ENCODE measurements at places on chromosomes 5 and 9.
A peak's percentile ranks its signal among the peaks of the same experiment; 100 is the strongest.

- no peak for DNase-seq
These were observed 290.4 kb downstream of the CSNK1G3 start for GRCh38 chr5:123802298-123802951.

- DNase-seq, result no peak
These were observed 51.1 kb downstream of the BARX1 start for GRCh38 chr9:93903886-93904648.

DNA sequence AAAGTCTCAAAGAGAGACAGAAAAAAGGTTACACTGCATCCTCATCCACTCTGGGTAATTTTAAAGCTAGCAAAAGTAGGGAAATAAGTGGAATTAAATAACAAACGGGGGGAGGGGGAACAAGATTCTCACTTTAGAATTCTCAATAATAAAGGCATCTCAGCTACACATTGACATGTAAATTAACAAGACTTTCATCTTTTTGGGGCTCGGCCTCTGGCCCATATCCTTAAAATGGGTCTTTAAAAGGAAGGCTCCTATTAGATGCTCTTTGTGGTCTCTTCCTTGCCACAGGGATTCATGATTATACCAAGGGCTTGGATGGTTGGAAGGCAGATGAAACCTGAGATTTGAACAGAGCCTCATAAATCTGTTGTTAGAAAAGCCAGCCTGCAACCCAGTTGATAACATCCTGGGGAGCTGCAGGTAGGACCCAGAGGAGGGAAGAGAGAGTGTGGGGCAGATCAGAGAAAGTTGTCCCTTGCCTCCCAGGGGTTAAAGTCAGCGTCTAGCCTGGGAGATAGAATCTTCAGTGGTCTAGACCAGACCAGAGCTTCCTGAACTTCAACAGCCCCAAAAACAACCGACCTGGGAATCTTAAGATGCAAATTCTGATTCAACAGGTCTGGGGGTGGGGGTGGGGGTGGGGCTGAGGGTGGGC, 135.9 kb downstream of the GCNT1 start:
- DNase-seq, result no peak

GRCh38 chr9:18610956-18611355, 137.0 kb downstream of the ADAMTSL1 start:
- peak; percentile 44 for DNase-seq

DNA sequence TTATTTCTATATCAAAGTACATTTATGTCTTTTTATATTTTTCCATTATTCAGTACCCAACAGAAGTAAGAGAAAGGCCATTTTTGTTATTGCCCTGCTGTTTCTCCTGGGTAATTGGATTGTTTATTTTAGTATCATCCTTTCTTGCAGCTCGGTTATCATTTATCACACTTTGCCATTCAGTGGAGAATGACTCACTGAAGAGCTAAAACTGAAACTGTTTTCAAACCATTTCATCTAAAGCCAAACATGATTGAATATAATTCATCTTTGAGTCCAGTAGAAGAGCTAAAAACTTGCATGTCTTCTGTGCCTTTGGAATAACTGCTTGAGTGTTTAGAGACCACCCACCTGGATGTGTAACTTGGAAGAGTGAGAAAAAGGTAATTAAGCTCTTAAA, 139.5 kb upstream of the PRDM9 start:
- peak; percentile 32 for DNase-seq

- DNase-seq, result no peak
These were observed 1.2 kb upstream of the C5orf63 start for GRCh38 chr5:127074466-127074865.

GRCh38 chr9:133406480-133407307, 11.1 kb downstream of the REXO4 start:
- peak; percentile 55 for DNase-seq

GRCh38 chr5:87243161-87243844, 24.4 kb upstream of the RASA1 start:
- no peak for DNase-seq

DNA sequence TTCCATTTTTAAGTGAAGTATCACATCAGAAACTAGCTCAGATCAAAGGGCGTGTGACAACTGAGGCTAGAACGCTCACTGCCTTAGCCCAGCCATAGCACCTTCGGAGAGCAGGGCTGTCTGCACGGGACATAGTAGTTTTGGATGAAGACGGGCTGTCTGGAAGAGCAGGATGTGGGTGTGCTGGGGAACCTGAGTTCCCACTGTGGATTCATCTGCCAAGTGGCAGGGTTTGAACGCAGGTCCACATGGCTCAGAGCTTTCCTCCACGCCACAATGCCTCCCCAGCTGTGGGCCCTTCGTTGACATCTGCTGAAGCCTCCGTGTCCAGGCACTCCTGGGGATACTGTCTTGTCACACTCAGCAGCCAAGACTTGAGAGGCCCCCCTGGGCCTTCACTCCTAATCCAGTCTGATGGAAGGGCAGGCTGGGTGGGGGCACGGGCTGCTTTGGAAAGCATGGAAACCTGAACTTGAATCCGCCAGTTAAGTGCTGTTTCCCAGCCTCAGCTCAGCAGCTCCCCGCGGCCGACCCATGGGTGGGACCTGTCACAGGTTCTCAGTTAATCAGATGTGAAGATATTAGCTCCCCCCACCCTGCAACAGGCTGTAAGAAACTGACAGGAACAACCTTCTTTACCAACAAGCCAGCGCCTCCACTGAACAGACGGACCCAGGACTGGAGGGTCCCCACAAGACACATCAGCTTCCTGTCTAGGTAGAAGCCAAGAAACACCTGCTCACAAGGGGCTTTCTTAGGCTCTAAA, 228.1 kb downstream of the FANCC start:
- DNase-seq, result no peak

DNA sequence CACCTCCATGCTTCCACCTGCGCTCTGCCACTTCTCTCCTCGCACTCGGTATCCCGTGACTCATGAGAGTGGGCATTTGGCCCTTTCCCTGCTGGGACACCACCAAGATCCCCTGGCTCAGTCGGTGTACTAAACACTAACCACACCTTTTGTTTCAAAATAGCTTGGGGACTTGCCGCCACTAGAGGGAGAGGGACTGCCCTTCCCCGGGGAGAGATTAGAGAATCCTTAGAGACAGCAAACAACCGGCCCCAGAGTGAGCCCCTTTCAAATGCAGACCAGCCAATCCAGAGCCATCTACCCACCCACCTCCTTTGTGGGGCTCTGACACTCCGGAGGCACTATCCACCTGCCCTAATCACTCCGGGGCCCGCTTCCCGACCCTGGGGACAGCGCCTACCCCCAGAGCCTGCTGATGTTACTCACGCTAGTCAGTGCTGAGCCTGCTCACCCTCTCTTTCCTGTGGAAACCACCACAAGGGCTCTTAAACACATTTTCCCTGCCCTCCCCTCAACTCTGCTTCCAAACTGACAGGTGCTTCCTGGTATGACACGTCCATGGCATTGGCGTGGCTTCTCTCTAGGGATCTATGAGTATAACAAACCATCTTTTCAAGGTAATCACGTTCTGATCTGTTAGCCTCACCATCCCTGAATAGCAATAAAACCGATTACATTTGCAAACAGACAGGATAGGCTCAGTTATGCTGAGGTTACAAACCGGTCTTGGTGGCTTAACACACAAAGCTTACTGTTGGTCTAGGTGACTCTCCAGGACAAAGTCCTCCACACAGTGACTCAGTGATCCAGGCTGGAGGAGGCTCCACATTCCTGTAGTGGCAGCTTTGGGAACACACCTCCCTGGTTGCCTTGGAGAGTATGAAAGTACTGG, 180.1 kb upstream of the MVB12B start:
- peak; percentile 72 for DNase-seq

GRCh38 chr5:56105511-56106291, 110.9 kb upstream of the IL6ST start:
- no peak for DNase-seq

DNA sequence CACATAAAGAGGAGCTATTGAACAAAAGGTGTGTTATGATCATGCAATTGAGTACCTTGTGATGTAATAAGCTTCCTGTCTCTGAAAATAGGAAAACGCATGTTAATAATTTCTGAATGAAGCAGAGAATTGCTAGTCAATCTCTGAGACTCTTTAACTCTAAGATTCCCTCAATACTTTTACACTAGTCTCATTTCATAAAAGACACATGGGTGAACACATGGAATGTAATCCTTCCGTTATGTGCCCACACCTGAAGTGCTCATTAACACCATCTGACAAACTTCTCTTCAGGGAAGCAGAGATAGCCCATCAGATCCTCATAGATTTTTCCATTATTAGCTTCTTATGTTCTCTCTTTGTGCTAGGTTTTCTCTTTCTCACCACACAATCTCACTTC, 182.4 kb downstream of the TLR4 start:
- no peak for DNase-seq

DNA sequence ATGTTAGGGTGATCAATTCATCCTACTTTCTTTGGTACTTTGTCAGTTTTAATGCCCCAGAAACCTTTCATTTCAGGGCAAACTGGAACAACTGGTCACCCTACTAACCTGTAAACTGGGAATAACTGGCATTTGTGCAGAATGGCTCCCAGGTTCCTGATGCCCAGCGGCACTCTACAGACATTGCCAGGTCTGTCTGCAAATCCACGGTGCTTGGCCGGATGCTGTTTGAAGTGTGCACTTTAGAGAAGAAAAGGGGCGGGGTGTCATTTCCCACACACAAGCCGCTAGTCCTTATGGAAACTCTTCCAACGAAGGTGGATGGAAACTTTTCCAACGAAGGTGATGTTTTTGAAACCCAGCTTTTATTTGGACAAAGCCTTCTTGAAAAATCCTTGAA, 49.9 kb upstream of the OTULINL start:
- DNase-seq, result no peak

GRCh38 chr9:2870340-2870739, 26.4 kb upstream of the PUM3 start:
- no peak for DNase-seq

DNA sequence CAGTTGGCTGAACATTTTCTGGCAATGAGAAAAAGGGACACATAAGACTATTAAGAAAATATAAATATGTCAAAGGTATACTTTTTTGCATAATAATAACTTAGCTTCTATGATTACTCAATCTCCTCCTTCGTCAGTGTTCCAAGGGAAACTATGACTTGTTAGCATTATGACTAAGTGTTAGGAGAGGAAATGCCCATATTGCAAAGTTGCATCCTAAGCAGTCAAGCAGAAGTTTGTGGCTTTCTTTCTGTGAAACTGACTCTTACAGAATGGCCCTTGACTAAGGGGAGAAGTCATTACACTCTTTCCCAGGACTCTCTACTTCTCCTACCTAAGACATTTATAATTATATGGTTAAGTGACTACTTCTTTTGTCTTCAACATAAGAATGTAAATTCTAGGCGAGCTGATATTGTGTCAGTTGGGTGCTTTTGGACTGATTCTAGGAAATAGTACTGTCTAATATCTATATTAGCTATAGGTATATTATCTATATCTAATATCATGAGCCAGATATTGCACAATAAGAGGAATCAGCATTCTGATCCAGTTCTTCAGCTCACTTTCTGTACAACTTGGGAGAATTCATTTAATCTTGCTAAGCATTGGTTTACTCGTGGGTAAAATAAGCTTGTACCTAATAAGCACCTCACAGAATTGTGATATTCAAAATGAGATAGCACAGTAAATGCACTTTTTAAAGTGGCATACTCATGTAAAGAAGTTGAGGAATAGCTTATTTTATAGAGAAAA, 16.4 kb upstream of the SPINK6 start:
- no peak for DNase-seq

DNA sequence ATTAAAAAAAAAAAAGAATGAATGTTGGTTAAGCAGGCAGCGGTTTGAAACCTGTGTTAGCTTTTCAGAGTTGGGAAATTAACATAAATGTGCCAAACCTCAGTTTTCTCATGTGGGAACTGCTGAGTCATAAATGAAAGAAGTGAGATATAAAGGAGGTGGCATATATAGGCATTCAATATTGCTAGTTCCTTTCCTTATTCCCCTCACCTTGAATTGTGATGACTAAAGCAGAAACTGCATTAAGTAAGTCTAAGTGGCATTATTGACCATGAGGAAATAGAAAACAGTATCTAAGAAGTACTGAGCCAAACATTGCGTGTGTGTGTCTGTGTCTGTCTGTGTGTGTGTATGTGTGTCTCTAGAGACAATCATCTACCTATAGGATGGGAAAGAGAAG, 691.2 kb downstream of the TLR4 start:
- no peak for DNase-seq

DNA sequence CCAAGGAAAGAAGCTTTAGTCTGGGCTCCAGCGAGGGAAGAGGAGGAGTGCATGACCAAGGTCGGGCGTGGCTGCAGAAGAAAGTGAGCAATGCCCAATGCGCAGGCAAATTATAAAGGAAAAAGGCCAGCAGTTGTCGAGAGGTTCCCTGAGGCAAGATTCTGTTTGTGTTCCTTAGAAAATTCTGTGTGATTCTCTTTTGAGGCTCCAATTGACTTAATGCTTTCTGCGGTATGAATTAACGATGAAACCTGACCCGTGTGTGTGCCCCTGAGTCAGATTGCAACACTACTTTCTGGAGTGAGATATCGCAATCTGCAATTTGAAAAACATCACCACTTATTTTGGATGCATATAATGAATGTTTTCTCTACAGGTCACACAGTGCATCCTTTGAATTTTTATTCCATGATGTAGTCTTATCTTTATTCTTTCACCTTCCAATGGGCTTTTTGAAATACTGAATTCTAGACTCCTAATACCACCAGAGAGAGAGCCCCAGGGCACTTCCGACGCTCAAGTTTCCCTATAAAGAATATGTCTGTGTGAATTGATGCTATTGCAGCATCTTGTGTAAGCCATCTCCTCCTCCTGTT, 117.9 kb upstream of the IL6ST start:
- DNase-seq, result no peak

- DNase-seq, result no peak
These were observed 62.0 kb downstream of the DROSHA start for GRCh38 chr5:31469886-31470285.

- DNase-seq, result no peak
These were observed 122.9 kb upstream of the NFIL3 start for GRCh38 chr9:91546574-91546973.

- DNase-seq, result no peak
These were observed 99.7 kb upstream of the OSMR start for GRCh38 chr5:38745836-38746732.

DNA sequence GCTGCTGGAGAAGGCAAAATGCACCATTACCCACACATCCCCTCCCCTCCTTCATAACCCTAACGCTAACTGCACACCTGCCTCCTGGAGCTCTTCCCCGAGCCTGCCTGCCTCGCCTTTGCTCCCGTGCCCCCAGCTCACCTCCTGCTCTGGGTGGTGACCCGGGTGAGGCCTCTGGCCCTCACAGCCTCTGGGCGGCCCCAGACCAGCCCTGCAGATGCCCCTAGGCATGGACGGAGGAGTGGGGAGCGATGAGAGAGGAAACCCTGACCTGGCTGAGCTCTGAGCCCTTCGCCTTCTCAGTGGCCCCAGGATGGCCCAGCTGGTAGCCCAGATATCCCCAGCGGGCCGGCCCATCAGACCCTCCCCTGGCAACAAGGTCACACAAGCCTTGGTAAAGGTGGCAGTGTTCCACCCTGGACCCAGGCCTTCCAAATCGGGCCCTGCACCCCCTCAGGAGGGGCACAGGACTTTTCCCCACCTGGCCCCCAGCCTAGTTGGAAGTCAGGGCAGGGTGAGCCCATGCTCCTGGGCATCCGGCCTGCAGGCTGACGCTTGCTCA, 14.5 kb upstream of the CAMSAP1 start:
- no peak for DNase-seq

Measured in NCI-H2081 (cell line).